ENCODE measurements at places on chromosomes 4 and X.

DNA sequence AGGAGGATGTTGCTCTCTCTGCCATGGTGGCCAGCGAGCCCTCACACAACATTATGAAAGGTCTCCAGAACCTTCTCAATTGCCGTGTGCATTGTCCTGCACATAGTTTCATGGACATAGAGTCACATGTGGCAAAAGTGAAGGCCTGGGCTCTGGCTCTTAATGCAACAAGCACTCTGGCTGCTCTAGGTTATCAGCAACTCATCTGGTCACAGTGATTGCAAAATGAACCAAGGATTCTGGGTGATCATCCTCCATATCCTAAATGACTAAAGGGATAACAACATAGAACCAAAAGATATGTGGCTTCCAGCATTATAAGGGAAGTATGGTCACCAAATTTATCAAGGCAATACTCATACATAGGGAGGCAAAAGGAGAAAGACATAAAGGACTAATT is 175.2 kb downstream of the MGST2 start:
- DNase-seq: no peak

- DNase-seq: no peak
These were observed 24.4 kb downstream of the GAB1 start for GRCh38 chr4:143360838-143361625.

DNA sequence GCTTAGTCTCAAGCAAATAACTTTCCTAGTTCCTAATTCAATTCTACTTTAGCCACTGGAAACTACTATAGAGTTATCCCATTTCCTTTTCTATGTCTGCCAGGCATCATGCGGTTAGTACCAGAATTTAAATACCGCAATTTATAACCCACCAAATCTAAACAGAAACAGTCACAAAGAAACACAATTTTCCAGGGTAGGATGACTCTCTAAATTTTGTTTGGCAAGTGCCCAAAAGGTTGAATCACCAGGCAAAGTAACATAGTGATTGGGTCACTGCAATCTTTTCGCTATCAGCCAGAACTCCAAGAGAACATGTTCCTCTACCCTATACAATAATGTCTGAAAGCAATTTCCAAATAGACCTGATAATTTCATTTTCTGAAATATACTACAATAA is 240.2 kb upstream of the GRIA3 start:
- no peak for DNase-seq

DNA sequence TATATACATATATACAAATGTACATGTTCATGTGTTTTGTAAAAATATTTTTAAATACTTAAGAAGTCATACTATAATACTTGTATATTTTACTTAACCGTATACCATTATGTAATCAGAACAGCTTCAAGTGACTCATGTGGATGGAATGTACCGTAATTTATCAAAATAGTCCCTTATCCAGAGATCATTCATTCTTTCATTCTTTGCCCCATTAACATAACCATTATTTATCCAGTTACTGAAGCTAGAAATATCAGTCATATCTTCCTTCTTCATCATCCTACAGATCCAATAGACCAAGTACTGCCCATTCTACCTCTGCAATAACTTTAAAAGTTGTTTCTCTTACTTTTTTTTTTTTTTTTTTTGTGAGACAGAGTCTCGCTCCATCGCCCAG is 164.2 kb downstream of the MAB21L2 start:
- no peak for DNase-seq

DNA sequence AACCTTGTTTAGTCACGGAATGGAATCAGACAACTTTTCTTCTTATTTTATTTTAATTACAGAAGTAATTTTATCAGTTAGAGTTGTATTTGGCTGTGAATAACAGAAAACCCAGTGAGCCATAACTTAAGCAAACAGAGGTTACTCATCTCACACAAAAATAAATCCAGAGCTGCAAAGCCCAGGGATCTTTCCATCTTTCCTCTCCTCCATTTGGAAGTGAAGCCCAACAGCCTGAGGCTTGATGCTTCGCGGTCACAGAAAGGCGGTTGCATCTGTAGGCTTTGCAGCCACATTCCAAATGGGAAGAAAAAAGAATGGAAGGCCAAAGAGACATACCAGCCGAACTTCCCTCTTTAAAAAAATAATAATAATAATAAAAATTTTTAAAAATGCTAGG is 22.6 kb downstream of the CHRNA9 start:
- DNase-seq: no peak

Data from stimulated activated CD4-positive, alpha-beta T cell treated with anti-CD3 and anti-CD28 coated beads, Interleukin-1b, Interleukin-23, amount 100 ng/mL, for 24 hours (primary cell).